ENCODE measurements at places on chromosomes 11 and 22.
A peak's percentile ranks its signal among the peaks of the same experiment; 100 is the strongest.

DNA sequence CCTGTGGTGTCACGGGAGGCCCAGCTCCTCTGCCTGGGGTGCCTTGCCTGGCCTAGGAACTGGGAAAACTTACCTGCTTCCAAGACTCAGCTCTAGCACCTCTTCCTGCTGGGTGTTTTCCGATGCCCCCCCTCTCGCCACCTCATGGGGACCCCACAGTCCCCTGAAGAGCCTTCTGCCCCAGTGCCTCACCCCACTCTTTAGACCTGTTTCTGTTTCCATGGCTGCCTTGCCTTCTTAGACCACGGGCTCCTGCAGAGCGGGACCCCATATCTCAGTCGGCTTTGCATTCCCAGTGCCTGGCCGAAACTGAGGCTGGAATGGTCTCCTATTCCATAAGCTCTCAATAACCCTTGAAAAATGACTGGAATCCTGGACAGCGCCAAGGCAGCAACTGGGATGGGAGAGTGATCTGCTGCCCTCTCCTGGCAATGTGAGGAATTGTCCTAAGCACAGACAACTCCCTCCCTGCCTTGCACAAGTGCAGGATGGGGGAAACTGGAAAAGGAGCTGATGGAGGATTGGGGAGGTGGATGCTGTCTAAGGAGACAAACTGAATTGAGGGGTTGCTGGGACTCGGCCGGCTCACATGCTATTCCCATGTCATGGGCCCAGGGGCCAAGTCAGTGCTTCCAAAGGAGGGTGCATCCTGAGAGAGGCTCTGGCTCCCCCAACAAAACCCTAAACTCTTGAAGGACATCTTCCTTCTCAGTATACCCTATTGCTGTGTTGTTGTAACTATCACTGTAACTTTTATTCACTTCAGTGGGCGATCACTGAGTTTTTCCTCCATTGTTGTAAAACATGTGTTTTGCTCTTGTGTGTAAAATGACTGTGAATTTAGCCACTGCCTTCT lies 26.6 kb upstream of the IL17RA start:
- peak; percentile 77 for DNase-seq

DNA sequence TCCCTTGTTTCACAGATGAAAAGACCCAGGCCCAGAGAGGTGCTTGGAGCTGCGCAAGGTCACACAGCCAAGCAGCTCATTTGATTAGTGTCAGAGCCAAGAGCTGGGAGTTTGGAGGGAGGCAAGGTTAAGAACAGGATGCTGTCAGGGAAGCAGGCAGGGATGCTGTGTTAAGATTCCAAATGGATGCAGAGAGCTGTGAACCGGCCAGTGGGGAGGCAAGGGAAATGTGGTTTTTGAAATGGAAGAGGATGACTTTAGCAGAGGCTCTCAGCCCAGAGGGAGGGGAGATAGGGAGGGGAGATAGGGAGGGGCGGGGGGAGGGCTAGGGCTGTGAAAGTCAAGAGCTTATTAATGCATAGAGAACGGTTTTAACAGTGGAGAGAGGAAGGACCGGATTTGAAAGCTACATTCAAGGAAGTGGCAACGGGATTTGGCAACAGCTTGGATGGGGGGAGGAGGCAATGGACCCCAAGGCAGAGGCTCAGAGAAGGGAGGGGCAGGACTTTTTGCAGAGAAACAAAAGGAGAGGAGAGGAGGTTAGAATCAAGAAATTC lies 13.0 kb downstream of the RTN4RL2 start:
- no peak for DNase-seq

DNA sequence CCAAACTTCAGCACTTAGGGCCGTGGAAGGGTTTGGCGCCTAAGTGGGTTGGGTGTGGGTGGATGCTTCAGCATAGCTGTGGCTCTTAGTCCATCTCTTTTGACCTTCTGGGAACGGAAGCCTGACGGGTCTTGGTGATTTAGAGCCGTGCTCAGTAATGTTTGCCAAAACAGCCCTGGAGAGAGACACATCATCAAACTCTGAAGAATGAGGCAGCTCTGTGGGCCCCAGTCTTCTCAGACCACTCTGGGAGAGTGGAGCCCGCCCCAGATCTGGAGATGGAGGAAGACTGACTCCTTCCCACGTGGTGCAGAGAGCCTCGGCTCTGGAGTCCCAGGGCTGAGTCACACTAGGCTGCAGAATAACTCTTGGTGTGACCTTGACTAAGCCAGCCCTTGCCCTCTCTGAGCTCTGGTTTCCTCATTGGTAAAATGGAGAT lies 168.9 kb downstream of the C11orf91 start:
- no peak for DNase-seq

- peak; percentile 81 for DNase-seq
Observed at GRCh38 chr11:134050541-134051383, 18.1 kb upstream of the JAM3 start.

GRCh38 chr11:132782102-132782501 lies 750.2 kb downstream of the OPCML start:
- DNase-seq = no peak

DNA sequence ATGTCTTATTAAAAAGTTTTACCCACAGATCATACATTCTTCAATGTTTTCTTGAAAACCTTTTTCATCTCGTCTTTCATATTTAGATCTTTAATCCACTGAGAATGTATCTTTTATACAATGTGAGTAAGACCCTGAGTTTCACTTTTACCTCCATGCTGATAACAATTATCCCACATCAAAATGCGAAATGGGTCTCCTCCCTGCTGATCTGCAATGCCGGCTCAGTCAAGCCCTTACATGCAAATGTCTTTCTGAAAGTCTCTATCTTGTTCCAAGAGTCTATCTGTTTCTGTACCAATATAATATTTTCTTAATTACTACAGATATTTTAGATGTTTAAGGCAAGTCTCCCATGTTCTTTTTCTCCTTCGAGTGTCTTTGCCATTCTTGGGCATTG lies 50.9 kb downstream of the CDON start:
- no peak for DNase-seq

GRCh38 chr22:38347944-38348750 lies 30.9 kb upstream of the CSNK1E start:
- no peak for DNase-seq

DNA sequence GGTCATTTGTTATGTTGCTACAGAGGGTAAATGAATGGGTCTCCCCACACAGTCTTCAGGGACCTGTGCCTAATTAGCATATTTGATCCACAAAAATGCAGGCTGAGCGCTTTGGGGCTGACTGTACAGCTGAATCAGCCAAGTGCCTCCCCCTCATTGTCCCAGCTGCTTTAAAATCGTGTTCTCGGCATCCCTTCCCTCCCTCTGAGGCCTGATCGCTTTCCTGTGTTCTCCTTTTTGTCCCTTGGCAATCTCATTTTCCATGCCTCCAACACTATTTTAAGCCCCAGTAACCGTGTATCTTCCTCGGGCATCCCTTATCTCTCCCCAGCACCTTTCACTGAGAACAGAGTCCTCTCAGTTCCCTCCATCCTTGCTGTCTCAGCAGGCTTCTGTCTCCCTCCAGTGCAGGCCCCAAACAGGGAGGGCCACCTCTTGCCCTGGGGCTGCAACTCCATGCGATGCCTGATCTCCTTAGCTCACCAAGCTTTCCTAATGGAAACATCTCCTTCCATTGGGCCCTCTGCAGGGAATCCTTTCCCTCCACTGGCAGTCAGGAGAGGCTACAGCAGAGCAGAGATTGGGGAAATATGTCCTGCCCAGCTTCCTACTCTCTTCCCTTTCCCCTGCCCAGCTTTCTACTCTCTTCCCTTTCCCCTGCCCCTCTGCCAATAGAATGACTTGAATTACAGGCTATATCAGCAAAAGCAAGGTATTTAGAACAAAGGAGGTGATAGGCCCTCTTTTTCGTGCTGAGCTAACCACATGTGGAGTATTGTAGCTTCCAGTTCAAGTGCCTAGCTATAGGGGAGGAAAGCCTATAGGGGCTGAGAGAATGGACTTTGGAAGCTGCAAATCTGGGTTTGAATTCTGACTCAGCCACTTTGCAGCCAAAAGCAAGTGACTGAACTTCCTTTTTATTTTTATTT lies 13.8 kb downstream of the UQCR10 start:
- DNase-seq = peak; percentile 81

GRCh38 chr11:2677127-2677526 lies 22.7 kb downstream of the KCNQ1OT1 start:
- no peak for DNase-seq

DNA sequence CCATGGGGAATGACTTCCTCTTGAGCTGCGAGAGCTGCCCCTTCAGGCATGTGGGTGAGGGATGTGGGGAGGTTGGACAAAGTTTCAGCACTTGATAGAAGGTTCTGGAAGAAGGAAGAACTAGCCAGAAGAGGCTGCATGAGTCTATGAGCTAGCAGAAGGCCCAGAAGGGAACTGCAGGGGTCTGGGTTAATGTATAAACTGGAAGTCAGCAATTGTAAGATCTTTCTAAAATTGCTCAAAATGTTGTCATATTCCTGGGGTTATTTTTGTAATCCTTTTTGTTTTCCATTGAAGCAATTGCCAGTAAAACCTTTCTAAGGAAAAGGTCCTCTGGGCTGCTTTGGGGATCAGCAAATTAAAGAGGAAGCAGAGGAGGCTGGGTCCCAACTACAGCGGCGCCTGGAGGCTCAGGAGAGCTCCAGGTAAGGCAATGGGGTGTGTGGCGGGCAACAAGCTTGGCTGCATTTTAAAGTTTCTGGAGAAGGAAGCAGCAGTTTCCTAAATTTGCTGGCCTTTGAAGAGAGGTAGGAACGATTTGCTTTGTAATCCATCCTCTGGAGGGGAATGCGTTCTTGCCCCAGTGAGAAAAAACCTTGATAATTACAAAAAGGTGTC lies 29.2 kb downstream of the ADAMTS15 start:
- no peak for DNase-seq
